Activated CD4-positive, alpha-beta T cell treated with anti-CD3 and anti-CD28 coated beads, Interleukin-2, amount 10 ng/mL, durations not matched to agents 24 days and 14 days (primary cell): ENCODE measurements at places on chromosomes 7 and 10. TPM values are rescaled to one million over a fixed set of nuclear protein-coding genes. Genes with fewer than 3 reads are reported as not detected.

- DNase-seq: no peak
Measured at GRCh38 chr10:88271761-88272543, 311.2 kb downstream of the RNLS start.

GRCh38 chr10:49509771-49510303 is 29.1 kb downstream of the ERCC6 start:
- DNase-seq: no peak

CALML5 gene
- not detected in 2 replicates for total RNA-seq

AKR1C8 gene
- not detected in 2 replicates for total RNA-seq

PLXDC2 gene
- total RNA-seq: not detected in 2 replicates

GRCh38 chr10:20956843-20957242 is 59.7 kb upstream of the NEBL start:
- DNase-seq: no peak

DYDC1 gene
- not detected in 2 replicates for total RNA-seq

LIPN gene
- total RNA-seq: not detected in 2 replicates

DNA sequence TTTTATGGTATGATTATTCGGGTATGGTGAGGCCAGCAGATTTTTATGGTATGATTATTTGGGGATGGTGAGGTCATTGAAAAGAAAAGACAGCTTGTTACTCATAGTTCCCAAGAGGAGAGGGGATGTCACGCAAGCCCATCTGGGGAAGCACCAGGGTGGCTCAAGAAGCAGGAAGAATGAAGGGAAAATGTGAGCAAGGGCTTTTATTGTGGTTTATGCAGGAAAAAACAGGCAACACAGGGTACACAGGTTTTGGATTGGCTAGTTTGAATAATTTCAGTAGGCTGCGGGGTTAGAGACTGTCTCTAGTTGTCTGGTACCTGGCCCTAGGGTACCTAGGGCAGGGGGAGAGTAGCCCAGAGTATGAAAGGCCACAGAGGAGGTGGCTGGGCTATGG is 26.8 kb upstream of the DGKI start:
- DNase-seq: no peak

- DNase-seq: no peak
Measured at GRCh38 chr10:123786896-123787295, 104.7 kb downstream of the CPXM2 start.

NPY4R2 gene
- total RNA-seq: not detected in 2 replicates

TBC1D12 gene
- 0.54 and 0.71 TPM in 2 replicates for total RNA-seq

GRCh38 chr7:108057951-108058481 is 55.1 kb upstream of the LAMB1 start:
- DNase-seq: no peak

DNA sequence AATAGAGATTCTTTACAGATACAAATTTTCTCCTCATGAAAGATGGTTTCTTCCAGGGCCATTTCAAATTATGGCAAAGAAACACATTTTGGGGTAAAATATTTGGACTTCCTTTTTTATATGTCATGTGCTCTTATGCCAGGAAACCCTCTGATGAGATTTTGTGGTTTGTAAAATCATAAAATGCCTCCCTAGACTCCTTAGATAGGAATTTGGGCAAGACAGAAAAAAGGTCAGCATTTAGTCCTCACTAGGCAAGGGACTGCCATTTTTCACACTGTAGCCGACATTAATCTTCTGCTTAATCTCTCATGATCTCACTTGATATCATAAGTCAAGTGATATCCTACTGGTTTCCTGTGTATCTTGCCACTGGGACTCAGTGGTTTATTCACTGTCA is 286.4 kb downstream of the ARHGAP12 start:
- no peak for DNase-seq

OR2A42 gene
- not detected in 2 replicates for total RNA-seq

GRCh38 chr10:128922172-128922571 is 544.9 kb upstream of the MGMT start:
- DNase-seq: no peak

- DNase-seq: no peak
Measured at GRCh38 chr10:92891885-92892690, 43.8 kb downstream of the EXOC6 start.

DNA sequence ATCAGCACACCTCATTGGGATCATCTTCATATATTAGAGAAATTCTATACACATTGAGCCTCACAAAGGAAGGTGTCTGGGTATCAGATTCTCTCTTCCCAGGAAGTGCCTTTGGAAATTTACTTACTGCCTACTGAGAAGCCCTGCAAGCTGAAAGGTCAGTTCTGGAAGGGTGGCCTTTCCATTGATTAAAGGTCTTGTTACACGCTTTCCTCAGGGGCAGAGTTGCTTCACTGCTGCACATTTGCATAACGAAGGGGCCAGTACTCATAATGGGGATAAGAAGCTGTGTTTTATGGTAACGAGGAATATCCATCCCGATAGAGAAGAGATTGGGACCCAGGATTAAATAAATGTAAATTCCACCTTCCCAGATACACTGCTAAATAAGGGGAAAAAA is 19.4 kb upstream of the IL15RA start:
- DNase-seq: no peak

- DNase-seq: no peak
Measured at GRCh38 chr10:123571978-123572377, 94.2 kb upstream of the GPR26 start.

GRCh38 chr10:43867113-43867512 is 218.4 kb upstream of the ZNF32 start:
- no peak for DNase-seq

DNA sequence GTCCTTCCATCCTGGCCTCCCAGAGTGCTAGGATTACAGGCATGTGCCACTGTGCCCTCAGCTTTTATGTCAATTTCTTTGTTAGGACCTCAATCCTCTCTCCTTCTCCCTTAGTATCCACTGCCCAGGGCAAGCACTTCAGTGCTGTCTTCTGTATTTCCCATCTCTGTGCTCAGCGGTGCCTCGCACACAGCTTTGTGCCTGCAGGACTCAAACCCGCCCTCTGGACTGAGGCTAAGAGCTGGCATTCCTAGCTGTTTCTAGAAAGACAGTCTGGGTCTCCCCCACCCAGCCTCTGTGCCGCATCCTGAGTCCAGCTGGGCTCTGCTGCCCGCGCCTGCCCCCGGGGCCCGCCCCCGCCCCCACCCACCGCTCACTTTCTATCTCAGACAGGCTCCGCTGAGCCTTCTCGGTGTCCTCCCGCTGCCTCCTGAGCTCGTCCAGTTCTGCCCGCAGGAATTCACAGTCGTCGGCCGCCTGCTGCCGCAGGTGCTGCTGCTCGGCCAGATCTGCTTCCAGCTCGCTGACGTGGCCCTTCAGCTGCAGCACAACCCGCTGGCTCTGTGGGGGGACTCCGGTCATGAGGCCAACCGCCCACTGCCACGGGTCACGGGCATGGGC is 67.3 kb downstream of the SPDYE5 start:
- DNase-seq: no peak

DNA sequence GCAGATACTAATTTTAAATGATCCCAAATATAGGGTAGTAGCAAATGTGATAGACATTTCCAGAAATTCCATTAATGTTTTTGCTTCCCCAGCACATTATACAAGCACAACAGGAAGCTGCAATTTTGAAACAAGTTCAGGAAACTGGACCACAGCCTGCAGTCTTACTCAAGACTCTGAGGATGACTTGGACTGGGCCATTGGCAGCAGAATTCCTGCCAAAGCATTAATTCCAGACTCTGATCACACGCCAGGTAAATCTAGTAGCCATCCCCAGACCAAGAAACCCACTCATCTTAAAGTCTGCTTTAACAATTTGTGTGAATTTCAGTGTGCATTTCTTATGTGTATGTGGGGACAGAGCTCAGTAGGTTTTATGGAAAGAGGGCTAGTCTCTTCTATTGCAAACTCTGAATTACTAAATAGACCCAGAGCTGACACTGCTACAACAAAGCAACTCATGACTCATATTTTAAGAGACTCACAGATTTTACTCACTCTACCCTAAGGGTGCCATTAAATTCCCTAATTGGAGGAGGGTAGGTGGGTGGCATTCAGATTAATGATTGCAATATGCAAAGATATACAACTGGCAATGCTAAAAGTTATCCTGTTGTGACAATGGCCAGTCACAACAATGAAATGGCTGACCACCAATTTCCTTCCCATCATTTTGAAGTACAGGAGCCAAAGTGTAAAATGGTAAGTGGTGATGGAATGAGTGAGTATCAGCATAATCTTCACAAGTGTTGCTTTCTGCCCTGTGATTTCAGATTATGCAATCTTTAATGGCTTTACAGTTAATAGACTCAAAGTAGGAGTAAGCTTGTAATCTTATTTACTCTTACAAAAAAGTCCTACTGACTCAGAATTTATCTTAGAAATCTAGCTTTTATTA is 317.6 kb upstream of the PLXDC2 start:
- DNase-seq: no peak

- DNase-seq: no peak
Measured at GRCh38 chr10:125017547-125018298, 75.8 kb downstream of the ZRANB1 start.

CHAT gene
- 0.24 TPM in 1 of 2 replicates, not detected in the other for total RNA-seq

CDC14C gene
- total RNA-seq: not detected in 2 replicates

- DNase-seq: no peak
Measured at GRCh38 chr7:22301790-22302189, 55.2 kb downstream of the RAPGEF5 start.

GRCh38 chr7:102834999-102835398 is 77.8 kb upstream of the LRRC17 start:
- DNase-seq: peak; percentile 66

DNA sequence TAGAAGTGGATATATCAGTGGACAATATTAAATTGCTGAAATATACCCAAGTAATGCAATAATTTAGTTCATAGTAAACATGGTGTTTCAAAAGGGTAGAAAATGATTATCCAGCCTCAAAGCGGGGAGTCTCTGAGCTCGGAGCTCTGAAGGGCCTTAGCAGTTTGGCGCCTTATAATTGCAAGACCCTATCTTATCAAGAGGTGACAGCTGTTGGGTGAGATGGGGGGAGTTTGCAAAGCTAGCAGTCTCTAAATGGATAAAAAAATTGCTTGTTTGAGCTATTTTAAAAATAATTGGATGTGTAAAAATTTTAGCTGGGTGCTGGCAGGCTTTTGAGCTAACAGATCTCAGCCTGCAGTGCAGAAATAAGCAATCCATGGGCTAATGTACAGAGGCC is 219.2 kb downstream of the CCSER2 start:
- no peak for DNase-seq

ACTR1A gene
- 60.9 and 64.8 TPM in 2 replicates for total RNA-seq

DNA sequence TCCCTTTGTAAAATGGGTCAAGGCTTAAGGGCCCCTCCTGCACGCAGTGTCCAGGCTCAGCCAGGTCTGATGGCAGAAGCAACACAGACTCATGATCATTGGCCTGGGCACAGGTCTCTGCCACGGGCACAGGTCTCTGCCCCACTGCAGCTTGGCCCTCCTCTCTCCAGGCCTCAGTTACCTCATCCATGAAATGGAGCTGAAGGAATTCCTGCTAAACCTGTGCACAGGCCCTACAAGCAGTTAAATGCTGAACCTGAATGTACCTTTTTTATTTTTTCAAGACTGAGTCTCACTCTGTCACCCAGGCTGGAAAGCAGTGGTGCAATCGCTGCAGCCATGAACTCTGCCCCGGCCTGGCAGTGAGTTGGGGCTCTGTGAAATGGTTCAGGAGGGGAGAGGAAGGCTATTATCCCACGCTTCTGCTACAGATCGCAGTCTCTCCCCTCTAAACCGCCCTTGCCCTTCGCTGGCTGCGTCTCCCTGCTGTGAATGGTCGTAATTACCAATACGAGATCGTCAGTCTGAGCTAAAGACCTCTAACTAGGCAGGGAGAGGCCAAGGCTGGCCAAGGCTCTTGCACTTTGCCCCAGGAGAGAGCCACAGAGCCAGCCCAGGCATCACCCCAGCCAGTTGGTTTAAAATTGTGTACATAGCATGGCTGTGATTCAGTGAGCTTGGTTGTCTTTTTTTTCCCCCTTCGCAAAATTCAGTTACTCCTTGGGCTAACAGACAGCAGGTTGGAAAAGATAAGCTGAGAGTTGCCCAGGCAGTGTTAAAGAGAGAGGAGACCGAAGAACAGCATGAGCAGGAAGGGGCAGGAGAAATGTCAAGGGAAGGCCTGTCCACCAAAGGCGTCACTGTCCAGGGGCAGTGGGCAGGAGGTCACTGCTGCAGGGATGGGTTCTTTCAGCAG is 93.0 kb upstream of the KCTD7 start:
- no peak for DNase-seq

- no peak for DNase-seq
Measured at GRCh38 chr10:7787150-7787856, 490 bp downstream of the KIN start.

SKIDA1 gene
- total RNA-seq: 0.02 and 0.16 TPM in 2 replicates

GRCh38 chr10:11387551-11388222 is 223.8 kb downstream of the USP6NL start:
- DNase-seq: no peak

AASS gene
- 0.47 and 1.3 TPM in 2 replicates for total RNA-seq

DNA sequence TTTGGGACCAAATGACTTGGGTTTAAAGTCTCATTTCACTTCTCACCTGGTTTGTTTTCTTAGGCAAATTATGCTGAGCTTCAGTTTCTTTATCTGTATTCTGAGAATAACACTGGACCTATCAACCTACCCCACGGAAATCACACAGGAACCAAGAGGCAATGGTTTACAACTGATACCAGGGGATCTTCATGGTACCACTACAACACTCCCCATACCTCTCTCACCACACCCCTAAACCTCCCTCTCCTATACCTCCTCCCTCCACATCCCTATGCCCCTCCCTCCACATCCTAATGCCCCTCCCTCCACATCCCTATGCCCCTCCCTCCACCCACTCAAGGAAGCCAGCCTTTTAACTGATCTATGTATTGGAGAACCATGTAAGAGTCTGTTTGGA is 9.9 kb downstream of the FAM204A start:
- no peak for DNase-seq

DNA sequence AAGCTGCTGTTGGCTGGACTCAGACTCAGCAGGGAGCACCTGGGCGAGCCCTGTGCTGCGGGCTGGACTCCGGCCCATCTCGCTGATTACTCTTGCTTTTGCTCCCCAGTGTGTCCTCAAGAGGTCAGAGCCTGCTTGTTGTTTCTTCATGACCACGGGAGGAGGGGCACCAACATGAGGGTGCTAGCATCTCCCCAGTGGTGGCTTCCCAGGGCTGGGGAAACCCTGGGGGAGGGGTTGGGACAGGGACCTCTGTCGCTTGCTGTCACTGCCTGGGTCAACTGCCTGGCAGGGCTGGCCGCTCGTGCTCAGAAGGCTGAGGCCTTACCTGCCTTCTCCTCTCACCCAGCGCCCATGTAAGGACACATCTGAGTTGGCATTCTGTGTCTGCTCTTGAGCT is 152.3 kb upstream of the SHH start:
- DNase-seq: no peak

AKR1D1 gene
- total RNA-seq: not detected in 2 replicates

MYPN gene
- total RNA-seq: not detected in 2 replicates

DNA sequence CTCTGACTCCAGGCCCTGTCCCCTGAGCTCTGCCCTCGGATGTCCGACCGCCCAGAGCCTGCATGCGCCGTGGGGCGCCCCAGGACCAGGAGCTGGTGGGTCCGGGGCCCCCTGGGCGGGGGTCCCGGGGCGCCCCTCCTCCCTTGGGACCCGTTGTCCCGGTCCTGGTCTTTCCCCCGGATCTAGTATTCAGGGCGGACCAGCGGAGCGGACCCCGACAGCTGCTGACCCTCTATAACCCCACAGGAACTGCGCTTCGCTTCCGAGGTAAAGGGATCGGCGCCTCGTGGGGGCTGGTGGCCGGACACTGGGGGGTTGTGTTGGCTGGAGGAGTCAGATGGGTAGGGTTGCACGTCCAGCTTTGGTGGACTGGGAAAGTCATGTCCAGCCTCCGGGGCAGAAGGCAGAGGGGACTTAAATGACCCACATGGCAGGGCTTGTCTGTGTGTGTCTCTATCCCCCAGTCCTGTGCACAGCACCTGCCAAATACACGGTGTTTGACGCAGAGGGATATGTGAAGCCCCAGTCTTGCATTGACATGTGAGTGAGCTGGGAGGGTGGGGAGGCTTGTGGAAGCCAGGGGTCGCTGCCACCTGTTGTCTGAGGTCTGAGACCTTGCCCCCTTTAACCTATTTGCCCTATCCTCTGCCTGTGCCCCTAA is 520 bp downstream of the MOSPD3 start:
- DNase-seq: peak; percentile 76
